ENCODE measurements at places on chromosomes 6 and 20. TPM values are rescaled to one million over a fixed set of nuclear protein-coding genes. Genes with fewer than 3 reads are reported as not detected.
A peak's percentile ranks its signal among the peaks of the same experiment; 100 is the strongest.

DSP gene
- total RNA-seq, result 22.8 TPM

IL17F gene
- total RNA-seq, result not detected

OR2H2 gene
- total RNA-seq, result not detected

TNNC2 gene
- total RNA-seq, result not detected

LIN28B gene
- not detected for total RNA-seq

OR2H1 gene
- not detected for total RNA-seq

ACSS1 gene
- total RNA-seq, result 41.8 TPM

DNA sequence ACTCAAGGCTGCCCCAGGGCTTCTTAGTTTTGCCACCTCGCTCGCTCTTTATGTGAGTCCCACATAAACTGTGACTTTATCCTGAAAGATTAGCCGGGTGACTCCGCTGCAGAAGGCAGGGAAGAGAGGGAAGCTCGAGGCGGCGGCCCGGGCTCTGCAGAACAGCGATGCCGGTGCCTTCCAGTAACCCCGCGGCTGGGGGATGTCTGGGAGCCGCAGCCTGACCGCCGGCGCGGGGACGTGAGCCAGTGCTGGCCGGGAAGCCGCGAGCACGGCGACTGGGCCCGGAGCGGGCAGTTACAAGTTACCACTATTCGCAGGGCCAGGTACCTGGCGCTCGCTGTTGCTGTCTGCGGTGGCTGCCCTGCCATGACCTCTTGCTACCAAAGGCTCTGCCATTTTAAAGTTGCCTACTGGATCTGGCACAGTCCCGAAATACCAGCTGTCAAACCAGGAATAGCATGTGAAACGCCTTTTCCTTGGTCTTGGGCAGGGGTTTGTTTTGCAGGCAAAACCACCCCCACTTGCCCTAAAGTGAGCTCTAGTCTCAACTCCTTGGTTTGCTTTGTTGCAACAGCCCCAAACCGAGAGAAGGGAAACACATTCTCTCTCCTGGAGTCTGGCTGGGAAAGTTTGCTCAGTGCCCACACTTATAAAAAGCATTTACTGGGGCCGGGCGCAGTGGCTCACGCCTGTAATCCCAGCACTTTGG is 124.0 kb upstream of the SLC2A12 start:
- H3K36me3 ChIP-seq, result peaks cover 25% of the 10 kb centered on the region
- H3K4me3 ChIP-seq, result peak overlapping the region; percentile 67
- DNase-seq, result peak; percentile 75
- H3K27ac ChIP-seq, result peak overlapping the region; percentile 99
- no peaks in the 10 kb centered on the region for H3K27me3 ChIP-seq

GRCh38 chr6:1630771-1631217 is 21.1 kb downstream of the FOXC1 start:
- H3K4me1 ChIP-seq, result no peaks in the 10 kb centered on the region
- peaks cover 36% of the 10 kb centered on the region for H3K27me3 ChIP-seq
- no peak overlapping the region for H3K27ac ChIP-seq
- no peak for DNase-seq

DNA sequence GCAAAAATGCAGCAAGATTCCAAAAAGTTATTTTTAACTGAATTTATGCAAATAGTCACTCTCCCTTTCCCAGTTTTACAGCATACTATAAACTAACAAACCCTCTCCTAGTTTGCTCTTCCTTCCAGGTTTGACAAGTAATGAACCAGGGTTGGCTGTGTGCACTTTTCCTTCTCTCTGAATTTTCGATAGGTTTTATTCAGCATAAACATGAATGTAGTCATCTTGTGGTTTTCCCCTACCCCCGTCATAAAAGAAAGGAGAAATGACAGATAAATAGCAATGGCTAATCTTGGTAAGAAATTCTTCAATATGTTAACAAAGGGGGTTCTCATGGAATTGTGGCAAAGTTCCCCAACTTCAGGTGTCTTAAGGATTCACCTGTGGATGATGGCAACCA is 26.3 kb downstream of the PRDM1 start:
- no peak for DNase-seq
- H3K27me3 ChIP-seq, result no peaks in the 10 kb centered on the region
- no peak overlapping the region for H3K27ac ChIP-seq
- no peaks in the 10 kb centered on the region for H3K4me1 ChIP-seq
- H3K36me3 ChIP-seq, result peaks cover 1% of the 10 kb centered on the region

DNA sequence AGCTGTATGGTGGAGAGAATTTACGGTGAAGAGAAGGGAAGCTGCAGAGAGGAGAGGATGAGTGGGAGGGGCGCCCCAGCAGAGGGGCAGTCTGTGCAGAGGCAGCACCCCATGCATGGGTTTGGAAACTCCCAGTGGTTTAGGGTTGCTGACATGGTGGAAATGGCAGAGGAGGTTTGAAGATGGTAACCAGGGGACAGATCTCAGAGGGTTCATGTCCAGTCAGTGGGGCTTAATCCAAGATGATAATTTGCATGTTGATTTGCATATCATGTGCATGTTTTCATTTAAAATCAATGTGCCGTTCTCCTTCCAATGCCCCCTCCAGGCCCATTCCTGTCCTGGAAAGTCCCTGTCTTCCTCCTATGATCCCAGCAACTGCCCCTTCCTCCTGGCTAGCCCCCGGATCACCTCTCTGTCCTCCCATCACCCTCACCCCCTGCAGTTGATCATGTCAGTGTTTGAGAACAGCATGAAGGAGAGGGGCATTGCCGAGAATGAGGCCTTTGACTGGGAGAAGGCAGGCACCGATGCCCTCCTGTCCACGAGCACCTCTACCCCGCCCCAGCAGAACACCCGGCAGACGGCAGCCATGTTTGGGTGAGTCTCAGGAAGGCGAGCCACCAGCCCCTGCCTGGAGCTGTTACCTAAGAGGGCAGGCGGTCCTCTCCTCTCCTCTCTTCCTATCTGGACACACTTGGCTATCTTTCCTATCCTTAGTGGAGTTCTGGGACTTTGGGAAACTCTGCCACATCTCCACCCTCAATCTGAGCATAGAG is 14.3 kb downstream of the TTBK1 start:
- H3K4me3 ChIP-seq, result no peak overlapping the region
- H3K36me3 ChIP-seq, result no peaks in the 10 kb centered on the region
- DNase-seq, result no peak
- peaks cover 5% of the 10 kb centered on the region for H3K27me3 ChIP-seq

DNA sequence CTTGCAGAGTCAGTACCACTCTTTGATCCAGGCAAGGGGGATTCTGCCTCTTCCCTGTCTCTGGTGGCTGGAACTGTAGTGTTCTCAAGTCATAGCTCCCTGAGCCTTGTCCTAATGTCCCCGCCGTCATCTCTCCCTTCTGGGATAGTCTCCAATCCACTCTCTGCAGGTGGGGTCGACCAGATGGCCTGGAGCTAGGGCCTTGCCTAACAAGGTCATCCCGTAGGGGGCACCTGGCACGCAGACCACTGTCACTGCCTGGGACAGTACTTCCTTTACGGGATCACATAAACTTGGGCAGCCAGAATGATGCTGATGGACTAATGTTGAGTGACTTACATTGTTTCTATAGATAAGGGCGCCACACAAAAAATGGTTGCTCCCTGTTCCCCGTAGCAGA is 118.9 kb upstream of the SLC22A23 start:
- H3K36me3 ChIP-seq, result no peaks in the 10 kb centered on the region
- H3K27ac ChIP-seq, result no peak overlapping the region
- no peak overlapping the region for H3K4me3 ChIP-seq
- no peaks in the 10 kb centered on the region for H3K4me1 ChIP-seq

- no peaks in the 10 kb centered on the region for H3K27me3 ChIP-seq
- H3K27ac ChIP-seq, result no peak overlapping the region
- no peak for DNase-seq
- no peak overlapping the region for H3K4me3 ChIP-seq
- H3K4me1 ChIP-seq, result no peaks in the 10 kb centered on the region
Observed at GRCh38 chr20:18839507-18840247, 26.1 kb downstream of the SCP2D1 start.

- H3K4me3 ChIP-seq, result no peak overlapping the region
- H3K4me1 ChIP-seq, result no peaks in the 10 kb centered on the region
- no peaks in the 10 kb centered on the region for H3K27me3 ChIP-seq
- no peaks in the 10 kb centered on the region for H3K36me3 ChIP-seq
- no peak for DNase-seq
Observed at GRCh38 chr6:64294034-64294433, 658.4 kb downstream of the PHF3 start.

GRCh38 chr6:13463941-13464340 is 23.5 kb downstream of the GFOD1 start:
- no peak overlapping the region for H3K27ac ChIP-seq
- no peak for DNase-seq
- H3K4me3 ChIP-seq, result no peak overlapping the region
- H3K27me3 ChIP-seq, result no peaks in the 10 kb centered on the region
- H3K36me3 ChIP-seq, result no peaks in the 10 kb centered on the region
- peaks cover 35% of the 10 kb centered on the region for H3K4me1 ChIP-seq

DNA sequence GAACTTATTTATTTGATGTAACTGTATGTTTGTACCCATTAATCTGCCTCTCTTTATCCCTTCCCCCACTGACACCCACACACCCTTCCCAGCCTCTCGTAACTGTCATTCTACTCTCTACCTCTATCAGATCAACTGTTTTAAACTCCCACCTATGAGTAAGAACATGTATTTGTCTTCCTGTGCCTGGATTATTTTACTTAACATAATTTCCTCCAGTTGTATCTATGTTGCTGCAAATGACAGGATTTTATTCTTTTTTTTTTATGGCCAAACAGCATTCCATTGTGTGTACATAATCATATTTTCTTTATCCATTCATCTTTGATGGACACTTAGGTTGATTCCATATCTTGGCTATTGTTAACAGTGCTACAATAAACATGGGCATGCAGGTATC is 49.3 kb downstream of the PHACTR2 start:
- DNase-seq, result no peak
- H3K27me3 ChIP-seq, result no peaks in the 10 kb centered on the region
- H3K27ac ChIP-seq, result no peak overlapping the region

DNA sequence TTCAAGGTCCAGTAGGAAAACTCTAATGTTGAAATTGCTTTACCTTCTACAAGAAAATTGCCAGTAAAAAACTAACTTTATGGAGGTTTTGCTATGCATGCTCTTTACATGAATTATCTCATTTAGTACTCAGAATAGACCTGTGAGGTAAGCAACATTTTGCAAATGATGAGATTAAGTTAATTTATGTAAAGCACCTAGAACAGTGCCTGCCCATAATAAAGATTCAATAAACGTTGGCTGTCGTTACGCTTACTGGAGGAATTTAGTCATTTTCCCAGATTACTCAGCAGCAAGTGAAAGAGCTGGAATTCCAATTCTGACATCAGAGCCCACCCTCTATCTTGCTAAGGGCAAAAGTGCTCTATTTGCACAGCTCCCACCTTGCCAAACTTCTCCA is 69.4 kb upstream of the ARID1B start:
- no peaks in the 10 kb centered on the region for H3K4me1 ChIP-seq
- H3K27ac ChIP-seq, result no peak overlapping the region
- no peak for DNase-seq
- H3K27me3 ChIP-seq, result no peaks in the 10 kb centered on the region
- no peaks in the 10 kb centered on the region for H3K36me3 ChIP-seq

- no peaks in the 10 kb centered on the region for H3K36me3 ChIP-seq
- no peak for DNase-seq
- no peaks in the 10 kb centered on the region for H3K4me1 ChIP-seq
- H3K4me3 ChIP-seq, result no peak overlapping the region
- H3K27ac ChIP-seq, result no peak overlapping the region
Observed at GRCh38 chr6:155795173-155795796, 339.6 kb upstream of the NOX3 start.

- no peak overlapping the region for H3K27ac ChIP-seq
- no peaks in the 10 kb centered on the region for H3K27me3 ChIP-seq
- DNase-seq, result no peak
- H3K4me1 ChIP-seq, result peaks cover 24% of the 10 kb centered on the region
- H3K36me3 ChIP-seq, result no peaks in the 10 kb centered on the region
- no peak overlapping the region for H3K4me3 ChIP-seq
Observed at GRCh38 chr6:13101409-13101808, 226.9 kb downstream of the TBC1D7 start.

DNA sequence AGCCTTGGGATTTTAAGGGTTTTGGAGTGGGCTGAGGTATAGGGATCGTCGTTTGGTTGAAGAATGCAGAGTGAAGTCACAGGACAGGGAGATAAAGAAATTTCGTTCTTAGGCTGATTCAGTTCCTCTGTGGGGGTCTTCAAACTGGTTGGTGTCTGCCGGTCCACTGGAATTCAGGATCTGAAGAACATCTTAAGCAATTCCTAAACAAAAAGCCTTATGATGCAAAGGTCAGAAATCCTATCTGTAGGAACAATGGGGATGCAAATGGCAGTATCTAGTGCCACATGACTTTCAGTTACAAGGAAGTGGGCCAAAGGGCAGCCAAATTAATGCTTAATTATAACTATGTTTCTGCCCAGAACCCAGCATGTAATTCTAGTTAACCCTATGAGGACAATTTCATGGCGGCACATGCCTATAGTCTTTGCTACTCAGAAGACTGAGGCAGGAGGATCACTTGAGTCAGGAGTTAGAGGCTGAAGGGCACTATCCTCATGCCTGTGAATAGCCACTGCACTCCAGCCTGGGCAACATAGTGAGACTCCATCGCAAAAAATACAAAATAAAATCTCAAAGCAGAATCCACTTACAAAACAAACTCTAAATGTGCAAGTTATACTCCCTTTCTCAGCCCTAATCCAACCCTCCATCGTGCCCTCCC is 4.6 kb upstream of the SLC2A10 start:
- H3K36me3 ChIP-seq, result no peaks in the 10 kb centered on the region
- H3K4me3 ChIP-seq, result no peak overlapping the region
- H3K4me1 ChIP-seq, result peaks cover under 1% of the 10 kb centered on the region
- no peak for DNase-seq

DNA sequence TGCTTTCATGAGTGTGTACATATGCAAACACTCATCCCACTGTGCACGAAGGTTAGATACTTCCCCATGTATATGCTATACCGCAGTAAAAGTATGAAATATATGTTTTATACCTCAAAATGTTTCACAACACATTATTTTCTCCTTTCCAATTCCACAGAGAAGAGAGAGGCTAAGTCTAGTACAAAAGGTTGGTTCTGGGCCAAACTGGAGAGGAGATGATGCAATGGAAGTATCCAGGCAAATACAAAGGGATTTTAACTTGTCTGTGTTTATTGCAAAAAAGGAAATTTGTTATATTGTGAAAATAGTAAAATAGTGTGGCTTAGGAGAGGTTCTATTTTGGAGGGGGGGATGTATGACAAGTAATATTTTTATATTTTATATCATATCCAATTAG is 112.6 kb downstream of the PLCB1 start:
- no peaks in the 10 kb centered on the region for H3K4me1 ChIP-seq
- H3K4me3 ChIP-seq, result no peak overlapping the region
- no peak for DNase-seq

GRCh38 chr20:53972179-53972578 is 98.2 kb downstream of the BCAS1 start:
- no peak overlapping the region for H3K27ac ChIP-seq
- H3K27me3 ChIP-seq, result no peaks in the 10 kb centered on the region

GRCh38 chr20:49279677-49280462 is 2.0 kb upstream of the ZNFX1 start:
- H3K27me3 ChIP-seq, result no peaks in the 10 kb centered on the region
- peak overlapping the region; percentile 93 for H3K27ac ChIP-seq
- H3K4me3 ChIP-seq, result peak overlapping the region; percentile 91

DNA sequence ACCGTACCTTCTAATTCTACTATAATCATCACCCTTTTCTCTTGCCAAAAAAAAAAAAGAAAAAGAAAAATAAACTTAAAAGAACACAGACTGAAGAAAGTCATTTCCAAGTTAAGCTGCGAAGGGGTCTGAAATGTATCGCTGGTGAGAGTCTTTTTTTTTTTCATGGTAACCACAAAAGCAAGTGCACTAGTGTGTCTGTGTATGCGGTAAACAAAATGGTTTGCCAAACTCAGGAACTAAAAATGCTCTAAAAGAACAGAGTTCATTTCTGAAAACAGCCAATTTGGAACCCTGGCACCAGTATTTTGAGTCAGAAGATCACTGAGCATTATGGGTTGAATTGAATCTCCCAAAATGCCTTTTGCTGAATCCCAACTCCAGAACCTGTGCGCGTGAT is 46.6 kb downstream of the CDH4 start:
- no peak overlapping the region for H3K27ac ChIP-seq
- no peaks in the 10 kb centered on the region for H3K27me3 ChIP-seq
- no peak overlapping the region for H3K4me3 ChIP-seq
- no peaks in the 10 kb centered on the region for H3K4me1 ChIP-seq
- DNase-seq, result no peak

Measured in lower lobe of right lung (tissue), 2 donors.